ENCODE measurements at places on chromosomes 11 and 22. TPM values are rescaled to one million over a fixed set of nuclear protein-coding genes. Genes with fewer than 3 reads are reported as not detected.

- DNase-seq: no peak
Observed at GRCh38 chr22:29039148-29039547, 22.5 kb downstream of the C22orf31 start.

- DNase-seq: no peak
Observed at GRCh38 chr11:24642648-24643047, 145.8 kb downstream of the LUZP2 start.

- DNase-seq: no peak
Observed at GRCh38 chr22:23183061-23183698, 2.9 kb downstream of the BCR start.

GRCh38 chr11:34519595-34520235 is 6.1 kb upstream of the ELF5 start:
- no peak for DNase-seq

DNA sequence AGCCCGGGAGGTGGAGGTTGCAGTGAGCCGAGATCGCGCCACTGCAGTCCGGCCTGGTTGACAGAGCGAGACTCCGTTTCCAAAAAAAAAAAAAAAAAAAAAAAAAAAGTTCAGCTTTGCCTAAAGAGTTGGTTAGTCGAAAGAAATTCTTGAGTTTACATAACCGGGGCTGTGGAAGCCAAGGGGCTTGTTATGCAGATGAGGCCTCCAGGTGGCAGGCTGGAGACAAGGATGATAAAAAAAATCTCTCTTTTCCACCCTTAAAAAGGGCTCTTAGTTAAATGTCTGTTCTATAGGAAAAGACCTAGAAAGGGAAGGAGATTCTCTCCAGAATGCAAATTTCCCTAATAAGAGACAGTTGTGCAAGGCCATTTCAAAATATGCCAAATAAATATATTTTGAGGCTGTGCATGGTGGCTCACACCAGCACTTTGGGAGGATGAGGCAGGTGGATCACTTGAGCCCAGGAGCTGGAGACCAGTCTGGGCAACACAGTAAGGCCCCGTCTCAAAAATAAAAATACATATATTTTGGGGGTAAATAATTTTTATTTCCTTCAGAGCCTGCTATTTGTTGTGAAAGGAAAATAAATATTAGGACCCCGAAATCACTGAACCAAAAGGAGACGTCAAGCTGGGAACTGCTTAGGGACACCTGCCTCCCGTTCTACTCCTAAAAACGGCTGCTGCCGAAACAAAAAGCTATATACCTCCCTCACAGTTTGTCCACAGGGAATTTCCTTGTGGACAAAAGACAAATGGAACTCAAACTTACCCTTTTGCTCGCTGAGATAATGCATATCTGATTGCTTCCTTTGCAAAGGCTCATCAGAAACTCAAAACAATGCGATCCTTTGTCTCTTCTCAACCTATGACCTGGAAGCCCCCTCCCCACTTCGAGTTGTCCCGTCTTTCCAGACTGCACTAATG is 2.4 kb upstream of the IFITM2 start:
- no peak for DNase-seq

- no peak for DNase-seq
Observed at GRCh38 chr22:30244641-30245040, 1.9 kb downstream of the LIF start.

- DNase-seq: no peak
Observed at GRCh38 chr11:32902089-32902665, 9.6 kb downstream of the QSER1 start.

DNA sequence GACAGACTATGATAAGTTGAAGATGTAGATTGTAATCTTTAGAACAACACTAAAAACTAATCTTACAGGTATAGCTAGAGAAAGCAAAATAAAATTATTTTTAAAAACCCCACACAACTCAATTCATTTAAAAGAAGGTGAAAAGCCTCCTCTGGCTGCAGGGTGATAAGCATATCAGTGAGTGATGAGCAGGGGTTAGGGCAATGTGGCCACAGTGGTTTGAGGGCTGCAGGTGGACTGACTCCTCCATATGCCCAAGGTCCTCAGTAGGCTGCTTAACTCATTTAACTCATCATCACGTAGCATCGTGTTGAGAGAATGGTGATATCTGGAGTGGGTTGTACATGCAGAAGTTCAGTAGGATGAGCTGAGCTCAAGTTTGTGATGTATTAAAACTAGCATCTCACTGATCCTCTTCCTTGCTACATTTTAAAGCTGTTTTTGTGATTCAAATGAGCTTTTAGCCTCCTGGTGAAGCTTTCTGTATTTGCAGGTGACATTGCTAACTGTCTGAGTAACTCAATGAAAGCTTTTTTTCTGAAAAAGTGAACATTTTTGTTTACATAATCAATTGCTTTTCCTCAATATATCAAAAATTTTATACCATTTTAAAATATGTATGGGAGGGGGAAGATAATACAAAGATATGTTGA is 37.0 kb upstream of the SC5D start:
- DNase-seq: no peak

- no peak for DNase-seq
Observed at GRCh38 chr11:127804747-127805400, 782.5 kb downstream of the ETS1 start.

DNA sequence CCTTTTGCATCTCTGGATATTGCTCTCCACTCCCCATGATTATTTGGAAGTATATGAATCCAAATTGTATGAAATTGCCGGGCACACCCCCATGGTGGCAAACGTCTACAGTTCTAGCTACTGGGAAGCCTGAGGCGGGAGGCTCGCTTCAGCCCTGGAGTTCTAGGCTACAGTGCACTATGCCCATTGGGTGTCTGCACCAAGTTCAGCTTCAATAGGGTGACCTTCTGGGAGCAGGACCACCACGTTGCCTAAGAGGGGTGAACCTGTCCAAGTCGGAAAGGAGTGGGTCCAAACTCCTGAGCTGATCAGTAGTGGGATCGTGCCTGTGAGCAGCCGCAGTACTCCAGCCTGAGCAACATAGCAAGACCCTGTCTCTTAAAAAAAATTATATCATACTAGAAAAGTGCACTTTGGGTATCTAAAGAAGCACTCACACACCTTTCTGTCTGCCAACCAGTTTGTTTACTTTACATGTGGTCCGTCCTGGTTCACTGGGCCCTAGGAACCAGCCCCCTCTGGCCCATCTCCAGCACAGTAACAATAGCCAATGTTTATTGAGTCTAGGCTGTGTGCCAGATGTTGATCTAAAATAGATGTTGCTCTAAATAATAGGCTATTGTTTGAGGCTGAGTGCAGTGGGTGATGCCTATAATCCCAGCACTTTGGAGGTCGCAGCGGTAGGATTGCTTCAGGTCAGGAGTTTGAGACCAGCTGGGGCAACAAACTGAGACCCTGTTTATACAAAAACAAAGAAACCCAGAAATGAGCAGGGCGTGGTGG is 16.4 kb upstream of the KAT5 start:
- peak; percentile 52 for DNase-seq

DNA sequence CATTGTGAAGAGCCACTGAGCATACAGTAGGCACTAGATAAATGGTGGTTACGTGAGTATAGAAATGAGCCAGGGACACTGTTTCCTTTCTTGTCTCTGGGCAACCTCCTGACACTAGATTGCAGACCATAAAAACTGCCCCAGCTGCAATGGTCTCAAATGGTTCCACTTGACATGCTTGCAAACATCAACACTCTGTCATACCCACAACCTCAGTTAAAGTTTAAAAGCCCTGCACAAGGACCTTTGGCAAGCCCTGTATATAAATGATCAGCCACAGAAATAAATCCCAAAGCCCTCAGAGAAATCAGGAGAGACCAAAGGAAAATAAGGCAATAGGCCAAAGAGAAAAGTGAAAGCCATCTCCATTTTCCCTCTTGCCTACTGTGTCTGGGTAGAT is 20.7 kb downstream of the PLEKHA7 start:
- no peak for DNase-seq

- no peak for DNase-seq
Observed at GRCh38 chr22:42613872-42614301, 796 bp downstream of the POLDIP3 start.

DNA sequence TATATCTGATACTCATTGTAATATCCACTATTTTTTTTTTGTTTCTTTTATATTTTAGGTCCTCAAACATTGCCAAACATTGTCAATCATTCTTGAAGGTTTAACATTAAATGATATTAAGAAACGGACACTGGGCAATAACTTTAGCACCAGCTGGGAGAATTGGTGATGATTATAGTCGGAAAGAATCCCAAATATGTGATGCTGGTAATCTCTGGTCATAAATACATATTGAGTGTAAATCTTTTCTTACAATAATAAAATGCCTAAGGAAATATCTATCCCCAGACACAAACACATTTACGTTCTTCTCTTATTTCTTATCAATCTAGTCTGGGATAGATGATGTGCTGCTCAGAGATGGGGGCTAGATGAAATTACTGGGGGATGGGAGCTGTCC is 25.2 kb downstream of the OR51E2 start:
- DNase-seq: no peak

AHNAK gene
- total RNA-seq: 115 TPM

CASP5 gene
- total RNA-seq: not detected

ZP1 gene
- total RNA-seq: not detected

MIAT gene
- 0.60 TPM for total RNA-seq

VPREB3 gene
- total RNA-seq: 0.40 TPM

MMP3 gene
- total RNA-seq: not detected

ROBO4 gene
- total RNA-seq: 6.3 TPM

ZBTB16 gene
- 160 TPM for total RNA-seq

UBE2L6 gene
- total RNA-seq: 53.0 TPM

SERHL2 gene
- total RNA-seq: 0.60 TPM

MS4A7 gene
- 13.7 TPM for total RNA-seq

CTTN gene
- total RNA-seq: 71.9 TPM

OR2AG2 gene
- not detected for total RNA-seq

OR8J1 gene
- not detected for total RNA-seq

GSTT2B gene
- 2.9 TPM for total RNA-seq

RAB38 gene
- 0.28 TPM for total RNA-seq

TCN1 gene
- total RNA-seq: 0.45 TPM

LARGE2 gene
- 2.9 TPM for total RNA-seq

All from left lobe of liver (tissue), 2 donors.